Endothelial cell of umbilical vein (primary cell): ENCODE measurements at places on chromosomes 7 and 10. TPM values are rescaled to one million over a fixed set of nuclear protein-coding genes. Genes with fewer than 3 reads are reported as not detected.

GRCh38 chr10:124339119-124340032, 79.3 kb downstream of the OAT start:
- DNase-seq: no peak

Gene MEST
- 52.6 and 62.1 TPM in 2 replicates for total RNA-seq

DNA sequence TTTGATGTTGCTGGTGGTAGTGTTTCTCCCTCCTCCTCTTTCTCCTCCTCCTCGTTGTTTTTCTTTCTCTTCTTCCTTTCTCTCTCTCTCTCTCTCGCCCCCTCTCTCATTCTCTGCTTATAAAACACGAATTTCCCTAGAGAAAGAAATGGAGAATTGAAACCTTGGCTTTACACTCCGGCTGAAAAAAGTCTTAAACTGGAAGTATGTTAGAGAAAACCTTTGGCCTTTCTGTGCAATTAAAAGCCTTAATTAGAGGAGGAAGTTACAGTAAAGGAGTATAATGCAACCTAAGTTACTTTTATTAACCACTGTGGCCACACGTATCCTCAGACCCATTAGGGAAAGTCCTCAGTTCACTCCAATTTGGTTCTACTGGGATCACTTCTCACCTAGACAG, 501.7 kb upstream of the SORCS1 start:
- no peak for DNase-seq

Gene TAS2R41
- not detected in 2 replicates for total RNA-seq

Gene PIK3CG
- total RNA-seq: 4.9 and 6.2 TPM in 2 replicates

GRCh38 chr10:6494936-6495592, 85.0 kb downstream of the PRKCQ start:
- DNase-seq: no peak

- no peak for DNase-seq
Measured at GRCh38 chr7:132757783-132758182, 181.5 kb upstream of the PLXNA4 start.

DNA sequence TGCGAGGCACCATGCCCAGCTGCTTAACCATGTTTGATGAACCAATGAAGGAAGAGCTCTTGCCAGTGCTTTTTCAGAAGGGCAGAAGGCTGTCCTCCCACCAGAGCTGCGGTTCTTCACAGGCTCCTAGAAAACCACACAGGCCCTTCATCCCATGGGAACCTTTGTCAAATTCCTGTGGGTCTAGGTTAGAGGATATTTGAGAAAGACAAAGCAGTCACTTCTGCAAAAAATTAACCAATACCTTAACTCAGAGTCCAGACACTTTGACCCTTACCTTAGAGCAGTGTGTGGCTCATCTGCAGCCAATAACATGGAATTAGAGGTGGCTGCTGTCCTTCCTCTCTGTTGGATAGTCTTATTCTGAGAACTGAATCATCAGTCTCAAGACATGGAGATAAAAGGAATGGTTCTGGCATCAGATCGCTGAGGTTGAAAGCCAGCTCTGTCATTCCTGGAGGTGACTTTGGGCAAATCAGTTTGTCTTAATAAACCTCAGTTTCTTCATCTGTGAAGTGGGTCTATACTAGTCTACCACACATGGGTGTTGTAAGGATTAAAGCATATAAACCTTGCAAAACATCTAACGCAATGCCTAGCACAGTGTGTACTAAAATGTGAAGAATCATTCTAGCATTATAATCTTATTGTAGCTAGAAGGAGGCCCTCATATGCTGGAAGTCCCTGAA, 65.1 kb upstream of the PIP4K2A start:
- no peak for DNase-seq

Gene UCMA
- total RNA-seq: not detected in 2 replicates

Gene LRRC18
- not detected in 2 replicates for total RNA-seq

Gene SLC26A4
- 0.77 and 1.3 TPM in 2 replicates for total RNA-seq

Gene MEOX2
- total RNA-seq: 45.1 and 47.8 TPM in 2 replicates

DNA sequence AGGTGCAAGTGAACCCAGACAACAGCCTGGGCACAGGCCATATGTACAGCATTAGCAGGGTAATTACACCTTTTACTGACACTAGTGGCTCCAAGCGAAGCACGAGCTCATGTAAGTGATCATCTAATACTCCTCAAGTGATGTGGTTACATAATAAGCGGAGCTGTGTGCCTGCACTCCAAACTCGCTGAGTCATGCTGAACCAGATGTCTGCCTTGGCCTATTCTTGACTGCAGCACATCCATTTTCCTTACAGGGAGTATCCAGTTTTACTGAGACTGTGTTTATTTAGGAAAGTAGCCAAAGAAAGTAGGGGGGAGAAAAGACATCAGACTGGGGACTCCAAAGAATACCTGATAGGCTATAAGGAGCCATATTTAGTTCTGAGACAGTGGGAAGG, 90.1 kb downstream of the GRM3 start:
- DNase-seq: no peak

- no peak for DNase-seq
Measured at GRCh38 chr10:69816521-69816920, 14.8 kb downstream of the COL13A1 start.

Gene SFRP5
- not detected in 2 replicates for total RNA-seq

Gene GARIN1A
- 2.1 and 3.6 TPM in 2 replicates for total RNA-seq

- no peak for DNase-seq
Measured at GRCh38 chr7:70356787-70357328, 758.6 kb downstream of the AUTS2 start.

DNA sequence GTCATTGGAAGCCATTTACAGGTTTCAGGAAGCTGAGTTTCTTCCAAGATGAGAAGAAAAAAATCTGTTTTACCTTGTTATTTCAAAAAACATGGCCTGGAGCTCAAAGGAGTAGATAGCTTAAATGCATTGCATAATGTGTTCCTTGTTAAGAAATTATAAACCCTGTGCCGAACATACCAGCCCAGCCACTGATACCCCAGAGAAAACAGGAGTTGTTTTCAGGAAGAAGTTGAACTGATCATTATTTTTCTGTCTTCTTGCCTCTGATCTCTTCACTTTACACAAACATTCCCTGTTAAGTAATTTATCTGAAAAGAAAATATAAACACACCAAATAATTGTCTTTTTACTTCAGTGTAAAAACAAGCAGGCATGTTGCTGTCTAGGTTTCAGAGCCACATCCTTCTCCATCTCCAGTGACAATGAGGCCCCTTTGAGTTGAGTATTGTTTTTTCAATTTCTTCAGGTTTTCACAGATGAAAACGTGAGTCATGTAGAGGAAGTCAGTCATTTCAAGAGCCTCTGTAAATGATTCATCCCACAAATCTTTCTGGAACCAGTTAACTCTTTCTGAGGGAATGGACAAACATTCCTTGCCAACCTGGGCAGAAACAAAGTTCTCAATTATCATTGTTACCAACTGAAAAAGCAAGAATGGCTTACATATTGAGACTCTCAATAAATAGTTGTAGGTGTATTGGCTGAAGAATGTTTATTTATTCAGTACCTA, 244.2 kb downstream of the IPMK start:
- DNase-seq: peak; percentile 52

GRCh38 chr7:7595451-7595850, 28.8 kb downstream of the MIOS start:
- peak; percentile 41 for DNase-seq

Gene RTKN2
- 4.8 and 5.5 TPM in 2 replicates for total RNA-seq

- no peak for DNase-seq
Measured at GRCh38 chr10:83702731-83703130, 436.6 kb upstream of the GHITM start.

GRCh38 chr10:42646687-42647640, 8.6 kb upstream of the ZNF33B start:
- no peak for DNase-seq

- DNase-seq: no peak
Measured at GRCh38 chr7:49670991-49671390, 102.4 kb upstream of the VWC2 start.

- DNase-seq: no peak
Measured at GRCh38 chr7:91759205-91759863, 121.2 kb downstream of the MTERF1 start.

DNA sequence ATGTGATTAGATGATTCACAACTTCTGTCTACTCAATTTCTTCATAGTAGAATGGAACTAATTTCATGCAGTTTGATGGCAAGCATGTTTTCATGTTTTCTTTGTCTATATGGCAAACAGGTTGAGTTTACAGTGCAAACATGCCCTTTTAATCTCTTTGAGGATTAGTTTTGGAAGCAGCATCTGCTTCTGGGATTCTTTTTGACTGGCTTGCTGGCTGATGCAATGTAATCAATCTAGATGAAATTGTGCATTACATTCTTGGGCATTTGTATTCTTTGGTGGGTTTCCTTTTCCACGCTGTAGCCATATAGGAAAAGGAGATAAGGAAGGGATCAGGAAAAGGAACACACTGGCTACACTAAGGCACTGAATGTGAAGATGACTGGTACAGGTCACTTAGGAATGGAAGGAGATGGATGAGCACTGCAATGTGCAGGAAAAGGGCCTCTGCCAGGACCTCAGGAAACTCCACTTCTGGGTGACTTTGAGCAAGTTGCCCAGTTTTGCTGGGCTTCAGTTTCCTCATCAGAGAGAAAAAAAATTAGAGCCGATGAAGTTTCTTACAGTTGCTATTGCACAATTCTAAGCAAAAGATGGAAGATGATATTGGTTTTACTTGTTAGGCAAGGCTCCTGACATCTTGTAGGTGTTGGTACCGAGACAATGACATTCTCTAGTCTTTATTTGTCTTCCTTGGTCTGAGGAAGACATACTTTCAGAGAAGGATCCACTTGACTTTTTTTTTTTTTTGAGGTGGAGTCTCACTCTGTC, 269.1 kb downstream of the SUGCT start:
- no peak for DNase-seq

GRCh38 chr10:102422545-102423129, 2.0 kb downstream of the FBXL15 start:
- DNase-seq: peak; percentile 73

Gene OPN1SW
- total RNA-seq: not detected in 2 replicates

DNA sequence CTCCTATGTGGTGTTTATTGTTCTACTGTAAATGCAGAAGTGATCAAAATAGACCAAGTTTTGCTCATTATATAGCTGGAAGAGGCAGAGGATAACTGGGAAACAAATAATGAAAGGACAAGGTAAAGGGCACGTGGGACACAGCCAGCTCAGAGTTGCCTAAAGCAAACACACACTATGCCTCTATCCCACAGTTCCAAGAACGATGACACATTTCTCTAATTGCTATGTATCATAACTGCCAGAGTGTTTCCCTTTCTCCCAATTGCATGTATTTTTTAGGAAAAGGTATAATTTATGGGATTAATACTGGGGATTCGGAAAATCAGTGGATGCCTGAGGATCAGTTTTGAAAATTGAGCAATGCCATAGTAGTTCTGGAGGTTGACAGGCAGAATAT, 49.0 kb downstream of the CCDC71L start:
- no peak for DNase-seq

- DNase-seq: no peak
Measured at GRCh38 chr7:69173341-69173740, 424.9 kb upstream of the AUTS2 start.

- no peak for DNase-seq
Measured at GRCh38 chr7:66921396-66921917, 432 bp downstream of the TMEM248 start.
